K562 (cell line): ENCODE measurements at places on chromosomes 5 and 9.

DNA sequence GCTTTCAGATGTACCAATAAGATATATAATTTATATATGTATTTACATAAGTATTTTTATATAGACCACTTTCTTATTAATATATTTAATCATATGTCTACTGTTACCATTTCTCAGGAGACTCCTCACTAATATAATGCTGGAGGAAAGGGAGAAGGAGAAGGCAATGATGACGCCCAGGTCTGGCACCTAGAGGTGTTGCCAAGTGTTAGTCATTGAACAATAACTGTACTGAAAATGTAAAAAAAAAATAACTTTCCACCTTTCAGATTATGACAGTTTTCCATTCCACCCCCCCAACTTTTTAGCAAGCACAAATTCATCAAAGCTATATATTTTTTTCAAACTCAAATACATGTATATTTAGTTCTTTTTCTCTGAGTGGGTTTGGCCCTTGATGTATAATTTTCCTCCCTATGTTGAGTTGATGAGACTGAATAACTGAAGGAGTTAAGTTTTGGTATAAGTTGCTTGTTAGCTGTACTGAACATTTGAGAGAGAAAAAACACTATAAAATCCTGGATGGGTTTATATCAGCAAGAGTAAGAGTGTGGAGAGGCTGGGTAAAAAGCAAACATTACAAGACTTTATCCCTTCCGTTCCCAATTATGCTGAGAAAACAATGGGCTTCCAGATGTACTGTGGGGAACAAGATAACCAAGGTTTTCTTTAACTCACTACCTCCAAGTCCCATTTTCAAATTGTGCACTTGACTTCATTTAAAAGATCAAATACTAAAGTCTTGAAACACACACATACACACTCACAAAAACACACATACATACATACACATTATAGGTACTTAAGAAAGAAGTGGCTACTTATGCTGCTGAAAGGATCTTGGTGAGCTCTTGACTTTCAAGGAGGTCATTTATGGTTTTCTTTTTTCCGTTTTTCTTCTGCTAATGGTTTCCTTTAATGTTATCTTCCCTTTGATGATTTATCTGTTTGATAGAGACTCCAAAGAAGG is 142.8 kb upstream of the IFNE start:
- no peaks in the 10 kb centered on the region for H3K36me3 ChIP-seq
- H3K4me3 ChIP-seq: no peak overlapping the region
- no peaks in the 10 kb centered on the region for H3K4me1 ChIP-seq
- no peaks in the 10 kb centered on the region for H3K27me3 ChIP-seq
- no peak overlapping the region for H3K27ac ChIP-seq
- DNase-seq: no peak

- no peaks in the 10 kb centered on the region for H3K27me3 ChIP-seq
- DNase-seq: peak; percentile 41
- H3K4me1 ChIP-seq: peaks cover 14% of the 10 kb centered on the region
- no peaks in the 10 kb centered on the region for H3K36me3 ChIP-seq
These were observed 184.8 kb downstream of the TMEM38B start for GRCh38 chr9:105879181-105879580.

GRCh38 chr5:7250004-7250403 is 145.9 kb upstream of the ADCY2 start:
- no peak overlapping the region for H3K4me3 ChIP-seq
- H3K27me3 ChIP-seq: no peaks in the 10 kb centered on the region
- no peaks in the 10 kb centered on the region for H3K4me1 ChIP-seq
- H3K27ac ChIP-seq: no peak overlapping the region
- no peak for DNase-seq

- H3K27me3 ChIP-seq: no peaks in the 10 kb centered on the region
- DNase-seq: peak; percentile 31
- peaks cover 7% of the 10 kb centered on the region; the same call in 1 of the 3 replicates for H3K4me1 ChIP-seq
- H3K27ac ChIP-seq: no peak overlapping the region
- H3K36me3 ChIP-seq: no peaks in the 10 kb centered on the region
These were observed 292.0 kb downstream of the FANCC start for GRCh38 chr9:95025213-95026147.

- no peak overlapping the region for H3K27ac ChIP-seq
- DNase-seq: no peak
- no peaks in the 10 kb centered on the region for H3K4me1 ChIP-seq
These were observed 507.3 kb downstream of the SLCO4C1 start for GRCh38 chr5:101788797-101789196.

DNA sequence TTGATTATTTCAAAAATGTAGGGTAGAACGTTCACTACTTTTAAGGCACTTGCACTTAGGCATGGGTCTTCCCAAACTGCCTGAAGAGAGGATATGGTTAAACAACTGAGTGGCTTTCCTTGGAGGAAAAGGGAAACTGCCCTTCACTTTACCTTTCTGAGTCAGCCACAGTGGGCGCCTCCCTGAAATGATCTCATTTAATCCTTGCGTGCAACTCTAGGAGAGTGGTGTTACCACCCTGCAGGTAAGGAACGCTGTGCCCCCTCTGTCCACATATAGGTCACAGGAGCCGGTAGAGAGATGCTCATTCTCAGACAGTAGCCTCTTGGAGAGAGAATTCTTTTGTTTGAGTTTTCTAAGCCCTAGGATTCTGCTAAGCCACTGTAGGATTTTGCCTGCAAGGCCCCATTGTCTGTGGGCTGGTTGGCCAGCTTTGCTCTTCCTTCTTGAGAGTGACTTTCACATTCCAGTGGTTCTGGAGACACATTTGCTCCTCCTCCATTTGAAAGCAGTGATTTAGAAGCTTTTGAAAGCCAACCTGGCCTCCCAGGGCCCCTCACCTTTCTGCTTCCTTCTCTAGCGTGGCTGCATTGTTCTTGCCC is 110.3 kb upstream of the CTSL start:
- no peak overlapping the region for H3K27ac ChIP-seq
- H3K36me3 ChIP-seq: peaks cover 17% of the 10 kb centered on the region; the same call in 1 of the 3 replicates

DNA sequence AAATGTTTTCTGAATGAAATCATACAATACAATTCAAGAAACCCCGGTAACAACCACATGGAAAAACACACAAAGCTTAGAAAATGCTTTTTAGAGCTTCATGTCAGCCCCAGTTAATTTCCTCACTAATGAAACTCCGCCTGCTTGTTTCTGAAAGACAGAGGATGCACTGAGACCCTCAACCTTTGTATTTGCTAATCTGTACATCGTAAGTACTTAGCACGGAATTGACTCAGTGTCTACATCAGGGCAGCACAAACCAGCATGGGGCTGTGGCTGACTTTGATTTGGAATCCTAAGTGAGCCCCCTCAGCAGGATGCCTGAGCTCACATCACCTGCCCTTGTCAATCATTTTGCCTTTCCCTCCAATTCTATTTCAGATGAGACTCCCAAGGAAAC is 499.1 kb upstream of the MPDZ start:
- H3K36me3 ChIP-seq: no peaks in the 10 kb centered on the region
- DNase-seq: no peak
- no peaks in the 10 kb centered on the region for H3K4me1 ChIP-seq
- H3K27ac ChIP-seq: no peak overlapping the region

DNA sequence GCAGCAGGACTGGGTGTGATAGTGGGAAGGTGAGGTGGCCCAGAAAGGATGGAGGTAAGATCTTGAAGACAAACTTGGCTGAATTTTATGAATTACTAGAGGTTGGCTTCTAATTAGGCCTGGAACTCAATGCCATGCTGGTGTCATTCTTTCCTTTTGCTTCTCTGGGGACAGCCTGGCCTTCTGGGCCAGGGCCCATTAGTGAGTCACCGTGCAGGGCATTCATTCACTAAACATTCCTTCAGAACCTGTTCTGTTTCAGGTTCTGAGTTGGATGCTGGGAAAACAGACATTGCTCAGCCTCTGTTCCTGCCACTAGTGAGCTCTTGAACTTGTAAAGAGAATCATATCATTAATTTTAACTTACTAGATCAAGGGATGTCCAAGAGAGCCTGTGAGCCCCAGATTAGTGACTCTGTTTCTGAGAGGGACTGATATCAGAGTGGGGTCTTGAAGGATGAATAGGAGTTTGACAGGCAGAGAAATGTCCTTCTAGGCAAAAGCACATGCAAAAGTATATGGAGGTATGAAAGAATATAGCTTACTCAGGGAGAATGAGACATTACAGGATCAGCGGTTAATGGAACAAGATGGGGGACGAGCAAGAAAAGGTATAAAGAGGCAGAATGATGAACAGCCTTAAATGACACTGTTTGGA is 66.5 kb downstream of the LHX2 start:
- H3K27ac ChIP-seq: no peak overlapping the region
- H3K36me3 ChIP-seq: no peaks in the 10 kb centered on the region
- no peak overlapping the region for H3K4me3 ChIP-seq
- peaks cover 12% of the 10 kb centered on the region; the same call in 2 of the 3 replicates for H3K27me3 ChIP-seq
- no peak for DNase-seq

DNA sequence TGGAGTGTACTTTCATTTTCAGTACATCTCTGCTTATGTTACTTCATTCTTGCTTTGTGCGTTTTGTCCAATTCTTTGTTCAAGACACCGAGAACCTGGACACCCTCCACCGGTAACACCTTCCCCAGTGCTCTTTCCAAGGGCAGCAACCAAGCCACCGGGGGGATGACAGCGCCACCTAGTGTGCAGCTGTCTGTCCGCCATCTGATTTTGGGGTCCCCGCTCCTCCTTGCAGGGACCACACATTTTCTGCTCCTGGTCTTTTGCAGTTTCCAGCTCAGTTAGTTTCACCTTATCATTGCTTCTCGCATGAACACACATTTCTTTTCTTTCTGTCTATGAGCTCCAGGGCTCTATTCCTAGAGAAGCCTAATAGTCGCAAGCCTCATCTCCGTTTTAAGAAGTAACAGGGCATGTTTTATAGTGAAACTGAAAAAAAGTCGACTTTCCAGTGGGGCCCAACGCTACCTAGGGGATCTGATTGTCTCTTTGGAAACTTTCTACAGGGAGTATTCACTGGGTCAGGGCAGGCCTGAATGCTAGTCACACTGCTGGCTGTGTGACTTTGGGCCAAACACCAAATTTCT is 152.1 kb downstream of the FSTL4 start:
- H3K27me3 ChIP-seq: no peaks in the 10 kb centered on the region; the same call in 2 of the 3 replicates
- DNase-seq: peak; percentile 69
- H3K4me3 ChIP-seq: no peak overlapping the region

GRCh38 chr9:82152181-82152580 is 163.6 kb downstream of the SPATA31D1 start:
- no peaks in the 10 kb centered on the region for H3K4me1 ChIP-seq
- H3K27me3 ChIP-seq: no peaks in the 10 kb centered on the region
- H3K27ac ChIP-seq: no peak overlapping the region
- DNase-seq: no peak

DNA sequence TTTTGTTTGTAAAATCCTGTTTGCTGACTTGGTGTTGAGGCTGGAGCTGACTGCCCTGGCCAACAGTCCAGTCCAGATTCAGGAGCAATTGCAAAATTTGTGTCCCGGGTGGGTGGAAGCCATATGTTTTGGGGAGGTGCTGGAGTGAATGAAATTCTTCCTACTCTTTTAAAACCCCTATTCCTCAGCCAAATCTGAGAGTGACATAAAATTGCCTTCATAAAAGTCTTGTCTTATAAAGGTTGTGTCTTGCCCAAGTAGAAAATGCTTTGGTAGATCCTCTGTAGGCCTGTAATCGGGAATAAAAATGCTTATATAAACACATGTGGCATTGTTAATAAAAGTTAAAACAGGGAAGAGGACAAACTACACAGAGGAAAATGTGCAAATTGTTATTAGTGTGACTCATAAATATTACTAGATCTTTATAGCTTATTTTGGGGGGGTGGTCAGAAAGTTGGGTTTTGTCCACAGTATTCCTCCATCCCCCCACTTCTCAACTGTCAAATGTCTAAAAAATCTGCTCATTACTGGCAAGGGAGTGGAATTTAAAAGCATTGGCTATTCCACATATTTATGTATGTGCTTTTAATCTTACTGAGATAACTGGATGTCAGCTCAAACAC is 45.6 kb downstream of the NNT start:
- DNase-seq: no peak
- H3K4me3 ChIP-seq: no peak overlapping the region
- H3K27me3 ChIP-seq: no peaks in the 10 kb centered on the region
- H3K4me1 ChIP-seq: no peaks in the 10 kb centered on the region
- peaks cover 73% of the 10 kb centered on the region; the same call in 2 of the 3 replicates for H3K36me3 ChIP-seq

- H3K4me3 ChIP-seq: no peak overlapping the region
- H3K4me1 ChIP-seq: peaks cover 31% of the 10 kb centered on the region; the same call in 2 of the 3 replicates
- H3K27me3 ChIP-seq: no peaks in the 10 kb centered on the region
- H3K27ac ChIP-seq: no peak overlapping the region
- no peak for DNase-seq
These were observed 110.8 kb downstream of the MARCHF3 start for GRCh38 chr5:126919566-126919965.

- H3K36me3 ChIP-seq: no peaks in the 10 kb centered on the region
- no peak overlapping the region for H3K27ac ChIP-seq
- H3K27me3 ChIP-seq: no peaks in the 10 kb centered on the region
- DNase-seq: peak; percentile 16
These were observed 22.8 kb upstream of the RGMB start for GRCh38 chr5:98750693-98751092.

GRCh38 chr5:127409246-127409917 is 108.1 kb upstream of the PRRC1 start:
- no peaks in the 10 kb centered on the region for H3K27me3 ChIP-seq
- no peaks in the 10 kb centered on the region for H3K4me1 ChIP-seq
- no peaks in the 10 kb centered on the region for H3K36me3 ChIP-seq
- DNase-seq: no peak
- H3K4me3 ChIP-seq: no peak overlapping the region
- H3K27ac ChIP-seq: no peak overlapping the region

DNA sequence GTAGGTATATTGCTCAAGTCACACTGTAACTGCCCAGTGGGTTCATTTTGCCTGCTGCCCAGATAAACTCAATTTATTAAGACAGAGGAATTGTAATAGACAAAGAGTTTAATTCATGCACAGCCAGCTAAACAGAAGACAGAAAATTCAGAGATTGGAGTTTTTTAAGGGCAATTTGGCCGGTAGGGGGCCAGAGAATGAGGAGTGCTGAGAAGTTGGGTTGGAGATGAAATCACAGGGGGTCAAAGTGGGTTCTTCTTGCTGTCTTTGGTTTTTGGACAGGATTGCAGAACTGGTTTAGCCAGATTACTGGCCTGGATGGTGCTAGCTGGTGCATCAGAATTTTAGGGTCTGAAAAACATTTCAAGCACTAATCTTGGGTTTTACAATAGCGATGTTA is 20.7 kb upstream of the IL33 start:
- H3K27ac ChIP-seq: no peak overlapping the region
- DNase-seq: peak; percentile 7
- H3K4me1 ChIP-seq: no peaks in the 10 kb centered on the region
- H3K36me3 ChIP-seq: no peaks in the 10 kb centered on the region
- H3K27me3 ChIP-seq: no peaks in the 10 kb centered on the region

DNA sequence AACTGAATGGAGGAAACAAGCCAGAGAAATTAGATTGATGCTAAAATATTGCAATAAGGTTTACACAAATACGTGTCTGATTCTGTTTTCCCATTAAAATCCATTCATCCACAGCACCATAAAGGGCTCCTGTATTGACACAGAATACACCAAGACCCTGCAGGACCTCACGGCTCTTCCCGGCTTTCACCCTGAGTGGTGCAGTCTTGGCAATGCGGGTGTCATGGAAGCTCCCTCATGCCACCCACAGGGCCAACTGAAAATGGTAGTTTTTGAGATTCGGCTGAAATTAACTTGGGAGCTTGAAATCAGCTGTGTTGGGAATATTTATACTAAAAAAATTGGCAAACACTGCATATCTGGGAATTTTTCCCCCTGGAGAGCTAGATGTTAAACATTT is 17.3 kb upstream of the EXOC3 start:
- H3K4me1 ChIP-seq: peaks cover 41% of the 10 kb centered on the region
- H3K4me3 ChIP-seq: no peak overlapping the region
- no peaks in the 10 kb centered on the region for H3K36me3 ChIP-seq
- no peak for DNase-seq
- no peak overlapping the region for H3K27ac ChIP-seq

GRCh38 chr9:20642045-20642444 is 19.7 kb upstream of the MLLT3 start:
- H3K36me3 ChIP-seq: no peaks in the 10 kb centered on the region
- H3K27ac ChIP-seq: no peak overlapping the region
- H3K4me1 ChIP-seq: no peaks in the 10 kb centered on the region
- no peak for DNase-seq
- H3K27me3 ChIP-seq: no peaks in the 10 kb centered on the region
- H3K4me3 ChIP-seq: no peak overlapping the region
